ENCODE measurements at places on chromosomes 16 and 17.

DNA sequence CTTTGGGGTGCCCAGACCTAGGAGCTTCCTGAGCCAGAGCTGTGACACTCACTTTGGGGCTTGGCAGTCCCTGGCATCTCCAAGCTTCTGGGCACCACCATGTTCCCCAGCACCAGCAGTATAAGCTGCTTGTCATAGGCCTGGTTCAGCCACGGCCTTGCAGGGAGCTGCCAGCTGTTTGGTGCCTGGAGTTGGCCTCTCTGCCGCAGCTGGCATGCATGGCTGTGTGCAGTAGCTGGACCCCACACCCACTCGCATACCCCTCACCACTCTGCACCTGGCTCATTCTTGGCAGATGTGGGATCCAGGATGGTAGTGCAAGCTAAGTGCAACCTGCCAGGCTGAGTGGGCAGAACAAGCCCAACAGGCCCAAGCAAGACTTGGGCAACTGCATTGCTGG, 73.4 kb upstream of the BRD7 start:
- DNase-seq = no peak

GRCh38 chr17:17071531-17072360, 29.5 kb downstream of the MPRIP start:
- DNase-seq = no peak

DNA sequence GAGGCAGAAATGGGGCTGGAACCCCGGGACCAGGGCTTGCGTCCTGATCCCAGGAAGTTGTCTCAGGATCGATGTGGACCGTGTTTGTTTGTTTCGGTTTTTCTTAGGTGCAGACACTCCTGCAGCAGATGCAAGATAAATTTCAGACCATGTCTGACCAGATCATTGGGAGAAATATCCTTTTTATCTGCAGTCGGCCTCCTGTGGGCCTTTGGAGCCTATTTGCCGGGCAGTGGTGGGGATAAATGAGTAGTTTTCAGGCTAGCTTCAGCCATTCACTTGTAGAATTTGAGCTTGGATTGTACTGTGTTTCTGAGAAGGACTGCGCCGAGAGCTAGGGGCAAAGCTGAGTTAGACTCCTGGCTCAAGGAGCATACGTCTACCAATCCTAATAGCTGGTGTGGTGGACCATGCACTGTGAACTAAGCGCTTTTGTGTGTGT, 816 bp downstream of the HSBP1 start:
- no peak for DNase-seq

- no peak for DNase-seq
Measured at GRCh38 chr16:70526403-70526802, 2.8 kb downstream of the SF3B3 start.

DNA sequence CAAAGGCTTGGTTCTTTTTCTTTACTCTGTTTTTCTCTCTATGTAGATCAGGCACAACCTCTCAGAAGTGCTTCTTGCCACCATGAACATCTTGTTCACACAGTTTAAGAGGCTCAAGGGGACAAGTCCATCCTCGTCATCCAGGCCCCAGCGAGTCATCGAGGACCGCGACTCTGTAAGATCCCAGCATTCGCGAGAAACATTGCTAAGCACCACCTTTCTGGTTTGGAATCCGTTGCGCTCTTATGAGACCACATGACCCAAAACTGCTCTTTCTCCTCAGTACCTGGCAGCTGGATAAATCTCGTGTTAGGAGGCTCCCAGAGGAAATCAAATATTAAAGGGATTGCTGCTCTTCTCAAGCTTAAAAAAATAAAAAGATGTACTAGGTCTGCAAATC, 23.3 kb upstream of the SLC12A3 start:
- DNase-seq = no peak

DNA sequence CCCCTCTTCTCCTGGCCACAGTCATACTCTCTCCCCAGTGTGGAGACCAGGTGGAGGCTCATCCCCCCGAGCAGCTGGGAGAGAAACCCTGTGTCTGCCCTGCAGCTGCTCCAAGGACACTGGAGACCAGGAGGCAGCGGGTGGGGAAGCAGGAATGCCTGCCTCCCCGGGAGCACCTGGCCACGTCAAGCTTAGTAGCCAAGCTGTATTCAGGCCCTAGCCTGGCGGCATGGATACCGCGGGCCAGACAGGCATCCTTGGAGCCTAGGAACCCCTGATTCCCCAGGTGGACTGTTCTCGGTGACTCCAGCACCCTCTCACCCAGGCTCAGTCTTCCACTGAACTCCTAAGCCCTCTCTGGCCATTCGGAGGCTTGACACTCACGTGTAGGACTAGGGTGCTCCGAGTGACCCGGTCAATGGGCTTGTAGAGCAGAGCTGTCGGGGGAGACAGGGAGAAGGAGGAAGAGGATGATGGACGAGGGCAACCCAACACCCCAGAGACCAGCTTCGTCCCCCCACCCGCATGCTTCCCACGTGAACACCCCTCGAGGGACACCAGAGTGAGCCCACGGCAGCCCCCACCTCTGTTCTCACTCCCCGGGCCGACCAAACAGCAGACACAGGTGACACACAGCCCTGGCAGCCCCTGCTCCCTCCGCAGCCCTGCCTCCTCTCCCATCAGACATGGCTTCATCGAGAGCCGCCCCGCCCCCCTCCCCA, 76.5 kb downstream of the TIMM22 start:
- no peak for DNase-seq

GRCh38 chr17:82780971-82781893, 29.4 kb downstream of the TBCD start:
- no peak for DNase-seq

- no peak for DNase-seq
Measured at GRCh38 chr16:8474587-8474986, 115.7 kb downstream of the TMEM114 start.

- DNase-seq = no peak
Measured at GRCh38 chr16:69436896-69437295, 12.5 kb downstream of the CYB5B start.

GRCh38 chr17:73586275-73586832, 57.9 kb downstream of the SDK2 start:
- DNase-seq = peak; percentile 27

DNA sequence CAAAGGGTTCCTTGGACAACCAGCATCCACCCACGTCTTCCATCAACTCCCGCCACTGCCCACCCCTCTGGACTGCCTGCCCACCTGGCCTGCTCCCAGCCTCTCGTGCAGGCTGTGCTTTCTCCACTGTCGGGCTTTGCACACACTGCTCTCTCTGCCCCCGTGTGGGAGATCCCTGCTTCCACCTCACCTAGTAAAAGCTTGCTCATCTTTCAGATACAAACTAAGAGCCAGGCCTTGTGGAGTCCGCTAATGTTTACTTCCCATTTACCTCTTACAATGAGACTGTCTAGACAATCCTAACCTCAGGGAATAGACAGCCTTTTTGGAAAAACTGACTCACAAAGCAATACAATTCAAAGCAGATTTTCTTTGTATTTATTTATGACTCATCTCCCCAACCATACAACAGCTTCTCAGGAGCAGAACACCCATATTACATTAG, 67.6 kb downstream of the USP31 start:
- DNase-seq = peak; percentile 79

DNA sequence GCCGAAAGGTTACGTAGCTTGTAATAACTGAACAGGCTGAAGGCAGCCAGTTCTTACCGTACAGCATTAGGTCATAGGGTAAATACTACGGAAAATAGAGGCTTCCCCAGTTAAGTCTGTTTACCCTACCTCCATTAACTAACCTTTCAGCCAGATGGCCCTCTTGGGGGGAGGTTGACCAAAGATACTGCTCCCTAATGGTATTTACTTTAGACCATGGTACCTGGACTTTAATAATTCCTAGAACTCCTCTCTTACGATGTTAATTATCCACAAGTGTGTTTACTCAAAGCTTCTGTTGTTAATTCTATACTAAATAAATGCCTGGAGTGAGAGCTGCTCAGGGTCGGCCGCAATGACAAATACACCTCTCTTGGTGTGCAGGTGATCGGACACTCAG, 9.8 kb upstream of the ADAT1 start:
- DNase-seq = no peak

DNA sequence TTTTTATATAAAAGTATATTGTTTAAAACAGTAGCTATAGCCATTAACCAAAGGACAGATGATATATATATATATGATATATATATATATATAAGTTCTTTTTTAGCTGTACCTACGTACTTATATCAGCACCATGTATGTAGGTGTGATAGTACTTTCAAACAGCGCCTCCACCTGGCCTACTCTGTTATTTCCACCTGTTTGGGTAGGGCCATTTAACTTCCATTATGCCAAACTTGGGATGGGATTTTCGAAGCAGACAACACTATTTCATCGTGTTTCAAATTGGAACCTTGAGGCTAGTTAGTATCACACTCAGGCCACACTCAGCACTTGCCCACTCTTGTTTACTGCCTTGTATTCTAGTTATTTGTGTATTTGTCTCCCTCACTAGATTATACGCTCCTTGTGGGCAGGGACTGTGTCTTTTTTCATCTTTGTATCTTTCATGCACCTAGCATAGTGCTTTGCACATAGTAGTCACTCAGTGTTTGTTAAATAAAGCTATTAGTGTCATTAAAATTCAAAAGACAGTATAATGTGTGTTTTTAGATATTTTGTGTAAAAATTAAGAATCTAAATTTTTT, 11.8 kb upstream of the CLTC start:
- no peak for DNase-seq

- no peak for DNase-seq
Measured at GRCh38 chr16:11211977-11212797, 43.8 kb downstream of the SOCS1 start.

- no peak for DNase-seq
Measured at GRCh38 chr17:83180996-83181481, 101.6 kb downstream of the METRNL start.

All from fibroblast of skin of right biceps (primary cell).